ENCODE measurements at places on chromosomes 7 and 10.

DNA sequence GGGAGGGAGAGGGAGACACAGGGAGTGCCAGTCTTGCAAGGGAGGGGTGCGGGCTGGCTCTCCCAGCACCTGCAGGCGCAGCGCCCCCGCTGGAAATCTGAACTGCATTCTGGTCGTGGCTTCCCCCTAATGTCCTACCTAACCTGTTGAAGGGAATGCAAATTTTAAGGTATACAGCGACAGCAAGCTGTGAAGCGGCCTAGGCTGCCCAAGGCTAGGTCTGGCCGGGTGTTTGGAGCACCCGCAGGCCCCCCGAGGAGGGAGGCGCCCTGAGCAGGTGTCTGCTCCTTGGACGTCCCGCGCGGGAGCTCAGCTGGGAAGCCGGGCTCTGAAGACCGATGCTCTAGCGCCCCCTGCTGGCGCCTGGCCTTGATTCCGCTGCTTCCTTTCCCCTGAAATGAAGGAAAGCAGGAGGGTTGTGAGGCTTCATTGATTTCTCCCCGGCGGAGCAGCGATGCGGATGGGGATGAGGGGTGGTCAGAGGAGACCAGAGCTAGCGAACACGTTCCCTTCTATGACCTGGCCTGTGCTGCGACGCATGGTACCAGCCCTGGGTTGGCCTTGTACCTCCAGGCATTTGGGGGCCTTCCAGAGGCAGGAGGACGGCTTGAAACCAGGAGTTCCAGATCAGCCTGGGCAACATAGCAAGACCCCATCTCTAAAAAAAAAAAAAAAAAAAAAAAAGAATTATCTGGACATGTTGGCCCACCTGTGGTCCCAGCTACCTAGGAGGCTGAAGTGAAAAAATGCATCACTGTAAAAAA, 601.3 kb downstream of the GALNT17 start:
- ATAC-seq = no peak

DNA sequence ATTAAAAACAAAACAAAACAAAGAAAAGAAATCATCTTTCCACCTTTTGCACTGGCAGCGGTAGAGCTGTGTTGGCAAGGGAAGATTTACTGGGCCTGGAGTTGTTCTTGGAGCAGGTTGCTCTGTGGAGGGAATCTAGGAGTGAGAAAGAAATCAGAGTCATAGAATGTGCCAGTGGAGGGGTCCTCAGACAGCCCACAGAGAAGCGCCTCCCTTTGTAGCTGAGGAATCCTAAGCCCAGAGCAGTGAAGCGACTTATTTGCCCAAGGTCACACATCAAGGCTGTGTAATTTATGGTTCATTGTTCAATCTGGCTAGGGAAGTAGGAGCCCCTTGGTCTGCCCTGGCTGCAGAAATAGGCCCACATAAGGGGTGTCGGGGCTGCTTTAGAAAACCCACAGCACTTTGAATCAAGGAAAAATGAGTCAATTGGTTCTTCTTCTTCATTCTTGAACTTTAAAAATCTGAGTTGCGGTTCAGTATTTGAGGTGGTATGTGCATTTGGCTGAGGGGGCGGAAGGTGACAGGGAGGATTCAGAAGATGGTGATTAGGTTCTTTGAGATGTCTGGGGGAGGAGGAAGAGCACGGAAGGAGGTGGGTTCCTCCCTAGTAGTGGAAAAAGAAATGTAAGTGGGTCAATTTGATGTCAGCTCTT, 253.7 kb downstream of the PTEN start:
- peak; percentile 86 for ATAC-seq

GRCh38 chr7:44634839-44635591, 28.6 kb downstream of the OGDH start:
- no peak for ATAC-seq

- ATAC-seq = no peak
These were observed 142.9 kb downstream of the PAXIP1 start for GRCh38 chr7:154859747-154860620.

GRCh38 chr10:47164126-47164799, 135.7 kb upstream of the GDF10 start:
- ATAC-seq = no peak

Data from activated CD4-positive, CD25-positive, alpha-beta regulatory T cell treated with anti-CD3 and anti-CD28 coated beads, Interleukin-2, amount 50 U/mL, for 24 hours (primary cell).